LNCaP clone FGC (cell line): ENCODE measurements at places on chromosomes 2 and 18.

GRCh38 chr2:162538967-162539366 is 195.0 kb downstream of the GCA start:
- DNase-seq: no peak

DNA sequence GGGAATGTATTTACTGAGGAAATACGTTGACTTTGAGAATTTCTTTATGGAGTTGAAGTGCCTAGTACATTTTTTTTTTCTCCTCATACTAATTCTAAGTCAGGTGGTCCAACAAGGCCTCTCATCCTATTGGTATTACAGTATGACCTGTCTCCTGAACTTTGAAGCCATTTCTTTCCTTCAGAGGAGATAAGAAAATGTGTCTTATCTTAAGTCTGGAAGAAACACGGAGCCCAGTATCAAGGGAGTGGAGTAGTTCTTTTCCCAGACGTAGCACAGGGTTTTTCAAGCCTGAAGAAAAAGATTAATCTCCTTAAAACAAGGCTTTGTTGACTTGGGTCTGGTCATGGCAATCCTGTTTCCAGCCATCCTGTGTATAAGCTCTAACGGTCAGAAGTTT is 11.6 kb upstream of the CPS1 start:
- no peak for DNase-seq

- no peak for DNase-seq
These were observed 219.5 kb downstream of the BCL2 start for GRCh38 chr18:63099848-63100629.

DNA sequence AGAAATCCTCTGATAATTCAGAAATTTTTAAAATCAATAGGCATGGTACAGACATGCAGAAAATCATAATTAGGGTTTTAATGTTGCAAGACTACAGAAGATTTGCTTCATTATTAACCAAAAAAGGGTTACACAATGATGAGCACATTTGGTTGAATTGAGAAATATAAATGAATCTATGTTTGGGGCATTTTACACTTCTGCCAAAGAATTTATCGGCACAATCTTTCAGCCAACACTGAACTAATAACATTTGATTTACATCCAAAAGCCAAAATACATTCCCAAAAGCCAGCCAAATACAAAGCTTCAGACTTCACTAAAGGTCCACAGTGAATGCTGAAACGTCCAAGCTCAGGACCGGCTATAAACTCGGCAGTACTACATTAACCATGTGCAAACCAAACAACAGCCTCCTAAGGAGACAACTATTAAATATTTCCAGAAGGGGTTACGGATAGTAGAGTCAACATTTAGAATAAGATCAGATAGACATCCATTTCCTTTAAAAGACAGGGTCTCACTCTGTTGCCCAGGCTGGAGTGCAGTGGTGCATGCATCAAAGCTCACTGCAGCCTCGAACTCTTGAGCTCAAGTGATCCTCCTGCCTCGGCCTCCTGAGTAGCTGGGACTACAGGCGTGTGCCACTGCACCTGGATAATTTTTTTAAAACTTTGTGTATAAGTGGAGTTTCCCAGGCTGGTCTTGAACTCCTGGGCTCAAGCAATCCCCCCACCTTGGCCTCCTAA is 29.4 kb downstream of the SPRED2 start:
- no peak for DNase-seq

GRCh38 chr2:41488888-41489287 is 558.9 kb upstream of the PKDCC start:
- no peak for DNase-seq
